Kidney glomerular epithelial cell (primary cell): ENCODE measurements at places on chromosomes 3 and 15.

- no peak for DNase-seq
These were observed 1.9 kb upstream of the THBS1 start for GRCh38 chr15:39578851-39579486.

GRCh38 chr15:50257924-50258323 is 7.6 kb downstream of the HDC start:
- no peak for DNase-seq

GRCh38 chr3:140529558-140529957 is 148.3 kb upstream of the TRIM42 start:
- no peak for DNase-seq

GRCh38 chr15:29055876-29056275 is 170.1 kb downstream of the APBA2 start:
- no peak for DNase-seq

- no peak for DNase-seq
These were observed 89.2 kb downstream of the CORO2B start for GRCh38 chr15:68667800-68668625.

- DNase-seq = peak; percentile 99
These were observed 431.6 kb upstream of the RASGRP1 start for GRCh38 chr15:38996111-38996631.

- peak; percentile 66 for DNase-seq
These were observed 532.8 kb downstream of the FOXP1 start for GRCh38 chr3:71050538-71051258.

DNA sequence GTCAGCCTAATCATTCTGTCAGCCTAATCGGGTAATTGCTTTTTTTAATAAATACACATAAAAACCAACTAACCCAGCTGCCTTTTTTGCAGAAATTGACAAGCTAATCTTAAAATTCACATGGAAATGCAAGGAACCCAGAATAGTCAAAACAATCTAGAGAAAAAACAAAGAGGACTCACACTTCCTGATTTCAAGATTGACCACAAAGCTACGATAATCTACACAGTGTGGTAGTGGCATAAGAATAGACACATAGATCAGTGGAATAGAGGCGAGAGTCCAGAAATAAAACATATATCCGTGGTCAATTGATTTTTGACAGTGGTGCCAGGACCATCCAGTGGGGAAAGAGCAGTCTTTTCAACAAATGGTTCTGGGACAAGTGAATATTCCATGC is 2.4 kb upstream of the C3orf20 start:
- no peak for DNase-seq
